ENCODE measurements at places on chromosomes 16 and 17. TPM values are rescaled to one million over a fixed set of nuclear protein-coding genes. Genes with fewer than 3 reads are reported as not detected.

The IL17C gene
- total RNA-seq, result 0.13 TPM

The PIPOX gene
- total RNA-seq, result 0.26 TPM

The XAF1 gene
- 0.10 TPM for total RNA-seq

The PROCA1 gene
- total RNA-seq, result 1.4 TPM

The STAT5A gene
- 6.1 TPM for total RNA-seq

The TP53TG3C gene
- total RNA-seq, result not detected

The ATP6V0D1 gene
- 100 TPM for total RNA-seq

The GPR139 gene
- not detected for total RNA-seq

The C16orf54 gene
- total RNA-seq, result not detected

The SLC13A2 gene
- 0.15 TPM for total RNA-seq

The SLC5A2 gene
- 0.28 TPM for total RNA-seq

The SULT1A1 gene
- 6.1 TPM for total RNA-seq

The CLEC18A gene
- 0.09 TPM for total RNA-seq

The FOXL1 gene
- total RNA-seq, result 2.0 TPM

The GPR142 gene
- not detected for total RNA-seq

The TMC7 gene
- 7.8 TPM for total RNA-seq

The KRTAP9-4 gene
- total RNA-seq, result not detected

The RPGRIP1L gene
- total RNA-seq, result 10.5 TPM

The CA4 gene
- not detected for total RNA-seq

The VPS35L gene
- 33.0 TPM for total RNA-seq

The CSH2 gene
- not detected for total RNA-seq

The RAB11FIP4 gene
- total RNA-seq, result 1.6 TPM

The SLC52A1 gene
- total RNA-seq, result 0.80 TPM

The PDF gene
- total RNA-seq, result 20.4 TPM

The TBC1D3K gene
- total RNA-seq, result not detected

The SULT1A2 gene
- 0.19 TPM for total RNA-seq

The WNT3 gene
- total RNA-seq, result 3.6 TPM

The B3GNT9 gene
- total RNA-seq, result 9.8 TPM

The HIGD1B gene
- not detected for total RNA-seq

The CACNG5 gene
- not detected for total RNA-seq

The GAST gene
- not detected for total RNA-seq

The ABAT gene
- 0.35 TPM for total RNA-seq

The LDAF1 gene
- 20.4 TPM for total RNA-seq

The KRT9 gene
- not detected for total RNA-seq

The ATP2A1 gene
- 1.8 TPM for total RNA-seq

The CNGB1 gene
- total RNA-seq, result 0.49 TPM

The PRRT2 gene
- 0.28 TPM for total RNA-seq

The CACNG4 gene
- total RNA-seq, result 12.6 TPM

The SLFN12 gene
- not detected for total RNA-seq

The LCAT gene
- 8.6 TPM for total RNA-seq

The ARL17A gene
- total RNA-seq, result 2.6 TPM

Measured in A549 treated with Mapracorat at 1 μM for 4 hours (cell line).